Progenitor cell of endocrine pancreas (in vitro differentiated cells): ENCODE measurements at places on chromosomes 5 and 9.

- DNase-seq = no peak
Measured at GRCh38 chr9:89791754-89792153, 186.9 kb downstream of the GADD45G start.

DNA sequence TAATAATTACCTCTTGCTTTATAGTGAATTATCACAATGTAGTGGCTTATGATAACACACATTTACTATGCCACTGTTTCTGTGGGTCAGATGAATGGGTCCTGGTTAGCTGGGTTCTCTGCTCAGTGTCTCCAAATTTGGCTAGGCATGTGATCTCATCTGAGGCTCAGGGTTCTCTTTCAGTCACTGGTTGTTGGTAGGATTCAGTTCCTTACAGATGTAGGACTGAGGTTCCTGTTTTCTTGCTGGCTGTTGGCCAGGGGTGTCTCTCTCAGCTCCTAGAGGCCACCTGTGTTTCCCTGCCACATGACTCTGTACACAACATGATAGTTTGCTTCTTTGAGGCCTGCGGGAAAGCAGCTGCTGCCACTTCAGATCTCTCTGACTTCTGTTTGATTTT lies 7.1 kb downstream of the NFX1 start:
- DNase-seq = no peak

- no peak for DNase-seq
Measured at GRCh38 chr9:132239999-132240840, 78.4 kb downstream of the NTNG2 start.

DNA sequence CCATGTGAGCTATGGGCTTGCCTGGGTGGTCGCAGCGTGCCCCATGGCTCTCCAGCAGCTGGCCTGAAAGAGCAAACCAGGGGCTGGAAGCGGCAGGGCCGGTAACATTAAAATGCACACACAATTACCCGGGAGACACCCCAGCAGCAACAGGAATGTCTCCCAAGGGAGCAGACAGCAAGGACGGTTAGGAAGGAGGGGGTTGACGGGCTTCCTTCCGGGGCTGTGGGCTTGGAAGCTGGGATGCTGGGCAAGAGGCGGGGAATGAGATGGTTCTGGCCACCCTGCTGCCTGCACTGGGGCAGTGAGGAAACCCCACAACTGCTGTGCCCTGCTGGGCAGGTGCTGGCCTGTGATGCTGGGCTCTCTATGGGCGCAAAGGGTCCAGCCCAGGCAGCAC lies 71.8 kb upstream of the ADAMTS2 start:
- no peak for DNase-seq

- DNase-seq = peak; percentile 43
Measured at GRCh38 chr5:81165493-81166119, 67.5 kb upstream of the CKMT2 start.

GRCh38 chr5:169590602-169591001 lies 7.0 kb downstream of the SPDL1 start:
- DNase-seq = no peak

GRCh38 chr9:113775749-113776148 lies 100.4 kb upstream of the ZNF618 start:
- DNase-seq = no peak

DNA sequence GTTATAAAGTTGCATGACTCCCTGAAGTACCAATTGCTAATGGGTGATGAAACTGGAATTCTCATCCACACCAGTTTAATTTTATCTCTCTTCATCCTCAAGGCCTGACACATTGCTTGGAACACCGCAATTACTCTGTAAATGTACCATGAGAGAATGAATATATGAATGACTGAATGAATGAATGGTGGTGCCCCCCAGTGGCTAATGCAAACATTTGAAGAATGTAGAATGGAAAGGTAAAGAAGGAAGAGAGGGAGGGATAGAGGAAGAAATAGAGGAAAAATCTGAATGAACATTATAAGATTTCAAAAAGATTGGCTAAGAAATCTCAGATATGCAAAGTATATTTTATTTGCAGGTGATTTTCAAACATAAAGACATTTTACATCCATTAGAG lies 13.1 kb downstream of the PAPPA start:
- no peak for DNase-seq

DNA sequence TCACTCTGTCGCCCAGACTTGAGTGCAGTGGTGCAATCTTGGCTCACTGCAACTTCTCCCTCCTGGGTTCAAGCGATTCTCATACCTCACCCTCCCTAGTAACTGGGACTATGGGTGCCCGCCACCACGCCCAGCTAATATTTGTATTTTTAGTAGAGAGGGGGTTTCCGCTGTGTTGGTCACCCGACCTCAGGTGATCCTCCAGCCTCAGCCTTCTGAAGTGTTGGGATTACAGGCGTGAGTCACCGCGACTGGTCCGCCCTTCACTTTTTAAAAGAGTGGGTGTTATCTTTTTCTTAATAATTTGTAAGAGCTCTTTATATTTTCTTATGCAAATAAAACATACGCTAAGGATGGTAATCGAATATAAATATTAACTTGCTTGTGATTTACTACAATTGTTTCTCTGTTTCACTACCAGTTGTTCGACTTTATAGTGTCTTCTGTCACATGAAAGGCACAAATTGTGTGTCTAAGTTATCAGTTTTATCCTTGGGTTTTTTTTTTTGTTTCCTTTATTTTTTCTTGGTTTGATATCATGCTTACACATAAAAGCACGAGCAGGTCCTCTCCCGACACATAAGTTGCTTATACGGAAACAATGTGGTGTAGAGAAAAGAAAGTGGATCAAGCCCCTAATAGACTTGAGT lies 1.9 kb upstream of the GPBP1 start:
- no peak for DNase-seq

DNA sequence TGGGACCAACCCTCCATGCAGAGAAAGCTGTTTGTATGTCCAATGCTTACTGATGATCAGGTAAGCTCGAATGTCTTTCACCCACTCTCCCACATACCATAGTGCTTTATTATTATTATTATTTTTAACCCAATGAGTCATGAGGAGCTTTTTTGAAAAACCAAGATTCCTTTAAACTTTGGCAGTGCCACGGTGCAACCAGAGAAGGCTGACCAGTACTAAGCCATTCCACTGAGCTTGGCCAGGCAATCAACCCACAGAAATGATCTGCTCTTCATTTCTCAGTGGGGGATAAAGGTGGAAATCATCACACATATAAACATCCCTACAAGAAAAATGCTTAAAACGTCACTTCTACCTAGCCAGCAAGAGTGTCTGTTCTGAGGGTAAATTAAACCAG lies 35.5 kb downstream of the JAKMIP2 start:
- no peak for DNase-seq

DNA sequence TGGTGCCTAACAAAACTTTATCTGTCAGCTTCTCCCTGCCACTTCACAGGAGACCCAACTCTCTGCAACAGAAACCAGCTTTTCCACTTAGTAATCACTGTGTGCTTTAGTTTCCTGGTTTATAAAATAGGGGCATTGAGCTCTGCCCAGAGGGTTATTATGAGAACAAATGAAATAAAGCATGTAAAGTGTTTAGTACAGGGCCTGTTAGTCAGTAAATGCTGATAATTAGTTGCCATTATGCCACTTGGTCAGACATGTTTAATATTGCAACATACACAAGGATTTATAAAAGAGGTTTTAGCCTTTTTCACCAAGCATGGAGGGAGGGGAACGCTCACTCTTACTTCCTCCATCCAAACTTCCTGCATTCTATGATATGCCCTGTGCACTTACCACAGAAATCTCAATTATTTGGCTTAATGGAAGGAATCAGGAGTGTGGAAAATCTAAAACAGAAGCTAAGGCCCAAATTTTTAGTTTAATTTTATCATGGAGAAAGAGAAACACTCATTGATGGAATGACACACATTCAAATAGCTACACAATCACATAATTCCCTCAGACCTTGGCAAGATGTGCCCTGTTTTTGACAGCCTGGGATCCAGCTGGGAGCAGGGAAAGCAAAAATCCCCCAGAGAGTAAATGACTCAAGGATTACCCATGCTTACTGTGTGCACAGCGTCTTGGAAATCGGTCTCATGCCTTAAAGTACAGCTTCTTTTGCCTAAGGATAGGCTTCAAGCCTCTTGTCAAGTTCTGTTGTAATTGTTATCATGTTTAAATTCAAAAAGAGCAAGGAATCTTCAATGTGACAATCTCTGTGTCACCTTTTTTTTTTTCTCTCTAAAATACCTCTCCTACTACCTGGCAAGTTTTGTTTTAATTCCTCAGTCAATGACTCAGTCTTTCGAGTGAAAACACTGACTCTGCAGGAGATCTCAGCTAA lies 34.0 kb downstream of the ZNF474 start:
- no peak for DNase-seq

DNA sequence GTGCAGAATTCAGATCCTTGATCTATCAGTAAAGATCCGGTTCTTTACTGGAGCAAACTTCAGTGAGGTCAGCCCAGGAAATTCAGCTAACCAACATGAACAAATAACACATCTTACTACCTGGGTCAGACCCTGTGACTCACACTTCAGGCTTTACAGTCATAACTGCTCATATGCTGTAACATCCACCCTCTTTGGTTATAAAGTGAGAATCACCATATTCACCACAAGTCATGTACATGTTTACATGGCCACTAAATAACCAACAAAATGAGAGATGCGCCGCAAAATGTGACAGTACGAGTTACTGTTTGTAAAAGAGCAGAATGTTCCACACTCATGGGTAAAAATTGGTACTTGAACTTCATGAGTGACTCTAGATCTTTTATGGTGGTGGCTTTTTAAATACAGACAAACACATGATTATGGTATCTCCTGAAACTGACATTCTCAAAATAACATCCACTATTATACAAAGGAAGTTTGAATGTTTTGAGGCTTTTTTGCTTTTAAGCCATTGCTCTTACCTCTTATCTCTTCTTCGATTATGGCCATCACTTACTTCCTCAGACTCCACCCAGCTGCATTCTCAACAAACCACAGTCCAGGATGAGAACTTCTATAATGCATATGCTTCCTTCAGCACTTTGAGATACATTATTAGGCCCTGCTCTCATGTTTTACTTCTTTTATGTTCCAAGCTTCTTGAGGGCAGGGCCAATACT lies 516.6 kb downstream of the RAB3C start:
- DNase-seq = no peak

GRCh38 chr5:126456217-126456820 lies 33.1 kb downstream of the GRAMD2B start:
- no peak for DNase-seq

GRCh38 chr5:85648495-85648894 lies 969.2 kb upstream of the COX7C start:
- no peak for DNase-seq

DNA sequence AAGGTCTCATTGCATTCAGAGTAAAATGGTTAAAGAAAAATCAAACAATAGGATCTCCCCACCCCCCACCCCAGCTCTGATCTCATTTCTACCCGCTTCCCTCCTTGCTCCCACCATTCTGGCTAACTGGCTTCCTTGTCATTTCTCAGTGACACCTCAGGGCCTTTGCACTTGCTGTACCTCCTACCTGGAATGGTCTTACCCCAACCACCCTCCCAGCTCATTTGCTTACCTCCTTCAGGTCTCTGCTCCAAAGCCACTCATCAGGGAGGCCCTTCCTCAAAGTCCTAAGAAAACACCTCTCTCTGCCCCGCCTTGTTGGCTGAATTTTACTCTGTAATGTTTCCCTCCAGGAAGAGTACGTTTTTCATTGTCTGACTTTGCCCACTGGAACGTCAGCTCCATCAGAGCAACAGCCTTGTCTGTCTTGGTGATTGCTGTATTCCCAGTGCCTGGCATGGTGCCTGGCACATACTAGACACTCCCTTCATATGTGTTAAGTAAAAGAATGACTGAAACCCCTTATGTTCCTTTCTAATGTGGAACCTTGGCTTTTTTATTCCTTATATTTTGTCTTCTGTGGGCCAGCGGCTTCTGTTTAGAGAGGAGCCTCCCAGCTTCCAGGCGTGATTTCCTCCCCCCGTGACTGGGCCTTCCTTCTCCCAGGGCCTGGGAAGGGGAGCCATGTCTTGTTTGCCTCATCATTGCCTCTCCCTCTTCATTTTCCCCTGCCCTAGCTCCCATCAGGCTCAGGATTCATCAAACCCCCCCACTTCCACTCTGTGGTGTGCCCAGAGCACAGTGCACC lies 26.9 kb downstream of the NEURL1B start:
- DNase-seq = no peak

GRCh38 chr5:9850456-9850855 lies 220.3 kb upstream of the TAS2R1 start:
- DNase-seq = no peak

DNA sequence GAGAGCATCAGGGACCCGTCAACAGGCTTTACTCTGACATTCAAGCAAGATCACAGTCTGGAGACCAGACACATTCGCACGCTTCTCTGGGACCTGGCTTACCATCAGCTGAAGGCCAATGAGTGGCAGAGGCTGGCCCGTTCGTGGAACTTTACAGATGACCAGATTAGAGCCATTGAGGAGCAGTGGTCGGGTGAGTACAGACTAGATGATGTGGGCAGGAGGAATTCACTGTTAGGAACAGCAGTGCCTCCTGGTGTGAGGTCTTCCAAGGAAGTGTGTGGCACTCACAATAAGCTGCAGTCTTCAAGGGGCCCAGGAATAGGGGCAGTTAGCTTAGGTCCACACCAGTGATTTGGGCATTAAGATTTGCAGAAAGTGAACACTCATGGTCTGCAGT lies 50.4 kb downstream of the POC5 start:
- DNase-seq = no peak

DNA sequence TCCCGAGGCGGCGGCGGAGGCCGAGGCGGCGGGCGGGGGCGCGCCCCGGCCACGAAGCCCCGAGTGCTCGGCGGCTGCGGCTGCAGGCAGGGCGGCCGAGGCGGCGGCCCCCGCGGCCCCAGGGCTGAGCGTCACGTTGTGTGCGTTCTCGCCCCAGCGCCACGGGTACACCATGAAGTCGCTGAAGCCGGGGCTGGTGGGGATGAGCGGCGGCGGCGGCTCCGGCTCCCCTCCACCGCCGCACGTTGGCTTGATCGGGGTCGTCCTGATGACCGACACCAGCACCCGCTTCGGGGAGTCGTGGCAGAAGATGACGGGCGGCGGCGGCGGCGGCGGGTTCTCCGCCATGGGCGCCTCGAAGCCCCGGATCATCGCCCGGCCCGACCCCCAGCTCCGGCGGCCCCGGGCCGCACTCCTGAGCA lies 498 bp downstream of the ZNF367 start:
- DNase-seq = peak; percentile 25

- DNase-seq = no peak
Measured at GRCh38 chr9:103680581-103680980, 413.5 kb upstream of the SMC2 start.

GRCh38 chr5:74660873-74661272 lies 20.3 kb upstream of the ENC1 start:
- no peak for DNase-seq

- DNase-seq = no peak
Measured at GRCh38 chr5:149632311-149633251, 51.3 kb downstream of the ARHGEF37 start.

- no peak for DNase-seq
Measured at GRCh38 chr5:96036301-96036700, 74.7 kb upstream of the ELL2 start.

GRCh38 chr5:104512063-104512825 lies 949.7 kb upstream of the NUDT12 start:
- no peak for DNase-seq

DNA sequence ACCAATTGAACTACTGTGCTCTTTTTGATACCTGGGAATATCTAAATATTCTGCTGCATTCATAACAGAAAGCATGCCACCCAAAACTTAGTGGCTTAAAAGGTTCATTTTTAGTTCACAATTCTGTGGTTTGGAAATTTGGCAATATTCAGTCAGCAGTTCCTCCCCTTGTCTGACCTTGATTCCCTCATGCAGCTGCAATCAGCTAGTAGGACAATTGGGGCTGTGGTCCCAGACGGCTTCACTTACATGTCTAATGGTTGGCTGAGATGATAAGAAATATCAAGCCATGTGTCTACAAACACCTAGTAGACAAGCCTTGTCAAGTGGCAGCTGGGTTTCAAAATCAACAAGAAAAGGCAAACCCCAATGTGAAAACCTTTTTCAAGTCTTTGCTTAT lies 51.3 kb downstream of the ANXA1 start:
- DNase-seq = no peak
